ENCODE measurements at places on chromosomes 16 and 17.

- DNase-seq = no peak
These were observed 5.5 kb downstream of the PPP1R9B start for GRCh38 chr17:50144845-50145531.

GRCh38 chr16:1309888-1310831, 724 bp downstream of the UBE2I start:
- peak; percentile 56 for DNase-seq

- peak; percentile 8 for DNase-seq
These were observed 477.4 kb downstream of the SLC39A11 start for GRCh38 chr17:72614871-72615626.

DNA sequence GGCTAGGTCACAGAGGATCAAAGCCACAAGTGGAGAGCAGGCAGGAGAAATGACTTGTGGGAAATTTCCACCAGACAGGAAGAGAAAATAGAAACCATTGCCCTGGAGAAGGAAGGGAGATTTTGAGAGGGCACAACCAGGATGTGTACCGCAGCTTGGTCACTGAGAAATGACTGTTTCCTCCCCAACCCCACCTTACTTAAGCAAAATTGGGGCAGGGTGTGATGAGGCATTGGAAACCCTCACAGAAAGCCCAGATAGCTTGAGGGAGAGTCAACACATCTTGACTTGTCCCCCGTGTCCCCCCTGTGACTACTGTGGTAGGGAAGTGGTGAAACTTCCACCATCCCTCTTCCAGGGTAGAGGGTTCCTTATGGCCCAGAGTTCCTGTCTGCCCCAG, 113.5 kb upstream of the FAM20A start:
- DNase-seq = no peak

DNA sequence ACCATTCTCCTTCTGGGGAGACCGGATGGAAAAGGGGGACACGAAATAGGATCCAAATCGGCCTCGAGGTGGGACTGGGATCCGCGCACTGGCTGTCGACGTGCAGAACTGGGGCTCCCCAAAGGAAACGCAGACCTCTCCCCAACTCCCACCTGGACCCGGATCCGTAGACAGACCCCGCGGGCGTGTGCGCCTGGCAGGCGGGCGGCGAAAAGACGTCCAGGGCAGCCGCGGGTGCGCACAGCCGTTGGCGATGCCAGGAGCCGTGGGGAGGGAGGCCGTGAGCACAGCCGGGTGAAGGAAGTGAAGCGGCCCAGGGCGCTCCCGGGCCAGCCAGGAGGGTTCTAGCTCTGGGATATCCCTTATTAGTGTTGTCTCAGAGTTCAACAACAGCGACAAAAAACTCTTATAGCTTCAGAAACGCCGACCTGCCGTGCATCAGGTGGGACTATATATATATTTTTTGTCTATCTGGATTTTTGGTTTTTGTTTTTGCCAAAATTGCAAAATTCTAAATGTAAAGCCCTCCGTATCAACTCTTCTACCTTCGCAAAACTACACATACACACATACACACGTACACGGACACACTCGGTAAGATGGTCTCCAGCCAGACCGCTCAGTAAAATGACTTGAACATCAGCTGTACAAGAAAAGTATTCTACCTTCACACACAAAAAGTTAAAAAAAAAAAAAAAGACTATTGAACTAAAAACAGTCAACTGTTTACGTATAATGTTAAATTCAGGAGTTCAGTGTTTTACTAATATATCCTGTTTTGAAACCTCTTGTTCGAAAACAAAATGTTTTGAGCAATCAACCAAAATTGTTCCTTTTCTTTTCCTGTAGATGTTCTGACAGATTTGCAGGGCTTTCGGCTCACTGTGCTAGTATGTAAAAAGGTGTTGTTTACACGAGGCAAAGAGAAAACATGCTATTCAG, 5.2 kb upstream of the AATF start:
- no peak for DNase-seq

DNA sequence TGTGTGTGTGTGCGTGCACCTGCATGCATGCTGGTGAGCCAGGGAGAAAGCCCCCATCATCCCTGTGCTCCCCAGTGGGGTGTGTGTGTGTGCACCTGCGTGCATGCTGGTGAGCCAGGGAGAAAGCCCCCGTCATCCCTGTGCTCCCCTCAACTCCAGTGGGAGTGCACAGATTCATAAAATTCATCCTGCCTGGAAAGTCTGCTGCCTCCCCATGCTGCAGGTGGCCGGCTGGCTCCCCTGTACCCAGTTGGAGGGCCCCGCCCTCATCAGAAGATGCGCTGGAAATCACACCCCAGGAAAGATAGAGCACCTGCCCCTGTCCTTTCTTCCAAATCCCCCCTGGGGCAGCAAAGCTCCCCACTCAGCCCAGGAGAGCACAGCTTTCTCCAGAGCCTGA, 84.8 kb upstream of the DOC2B start:
- DNase-seq = no peak

DNA sequence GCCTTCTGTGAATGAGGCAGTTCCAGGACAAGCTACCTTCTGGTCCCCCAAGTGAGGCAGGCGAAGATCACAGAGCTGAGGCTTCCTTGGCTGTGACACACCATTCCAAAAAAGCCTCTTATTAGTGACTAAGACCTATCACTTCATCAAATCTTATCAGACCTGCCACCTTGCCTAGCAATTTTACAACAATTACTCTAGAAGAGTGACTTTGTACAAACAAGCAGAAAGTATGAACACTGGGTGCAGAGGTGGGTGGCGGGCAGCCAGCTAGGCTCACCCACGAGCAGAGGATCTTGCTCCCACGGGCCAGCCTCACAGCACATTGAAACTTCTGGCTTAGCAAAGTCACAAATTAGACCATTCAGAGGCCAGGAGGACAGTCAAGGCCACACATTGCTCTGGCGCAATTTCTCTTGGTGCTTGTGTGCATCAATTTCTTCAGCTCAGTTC, 2.2 kb upstream of the ICAM2 start:
- peak; percentile 68 for DNase-seq

DNA sequence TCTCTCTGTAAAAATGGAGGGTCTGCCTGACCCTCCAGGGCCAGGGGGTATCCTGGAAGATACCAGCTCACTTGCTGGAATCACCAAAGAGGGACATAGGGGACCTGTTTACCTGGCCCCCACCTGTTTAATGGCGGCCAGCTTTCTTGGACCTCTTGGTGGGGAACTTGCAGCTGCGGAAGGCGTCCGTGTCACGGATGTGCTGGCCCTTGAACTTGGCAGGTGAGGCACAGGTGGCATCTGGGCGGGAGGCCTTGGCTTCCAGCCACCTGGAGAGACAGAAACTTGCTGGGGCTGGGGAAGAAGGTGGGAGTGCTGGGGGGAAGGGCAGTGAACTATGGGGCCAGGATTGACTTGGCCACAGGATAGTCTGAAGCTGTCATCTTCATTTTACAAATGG, 3.5 kb downstream of the CHAD start:
- no peak for DNase-seq

DNA sequence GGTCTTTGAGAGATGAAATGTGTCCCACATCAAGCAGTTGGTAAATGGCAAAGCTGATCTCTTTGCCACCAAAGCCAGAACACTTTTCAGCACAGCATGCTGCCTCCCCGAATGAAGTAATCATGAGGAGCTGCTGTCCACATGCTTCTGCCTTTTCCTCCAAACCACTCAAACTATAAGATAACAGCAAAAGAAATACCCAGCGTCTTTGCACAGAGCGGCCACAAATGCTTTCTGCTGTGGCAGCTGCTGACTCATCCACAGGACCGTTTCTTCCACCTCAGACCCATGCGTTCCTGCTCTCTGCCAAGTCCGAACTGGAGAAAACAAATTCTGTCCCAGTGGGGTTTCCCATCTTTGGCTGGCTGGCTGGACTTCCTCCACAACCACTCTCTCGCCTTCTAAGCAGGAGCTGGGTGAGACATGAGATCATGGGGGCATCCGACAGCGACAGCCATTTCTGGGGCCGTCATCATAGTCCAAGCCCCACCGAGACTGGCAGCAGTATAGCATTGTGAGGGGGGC, 27.1 kb downstream of the TBC1D3B start:
- peak; percentile 90 for DNase-seq

GRCh38 chr17:7889166-7889955, 772 bp downstream of the CHD3 start:
- DNase-seq = peak; percentile 97

GRCh38 chr17:44375196-44376017, 11.8 kb upstream of the FAM171A2 start:
- no peak for DNase-seq

DNA sequence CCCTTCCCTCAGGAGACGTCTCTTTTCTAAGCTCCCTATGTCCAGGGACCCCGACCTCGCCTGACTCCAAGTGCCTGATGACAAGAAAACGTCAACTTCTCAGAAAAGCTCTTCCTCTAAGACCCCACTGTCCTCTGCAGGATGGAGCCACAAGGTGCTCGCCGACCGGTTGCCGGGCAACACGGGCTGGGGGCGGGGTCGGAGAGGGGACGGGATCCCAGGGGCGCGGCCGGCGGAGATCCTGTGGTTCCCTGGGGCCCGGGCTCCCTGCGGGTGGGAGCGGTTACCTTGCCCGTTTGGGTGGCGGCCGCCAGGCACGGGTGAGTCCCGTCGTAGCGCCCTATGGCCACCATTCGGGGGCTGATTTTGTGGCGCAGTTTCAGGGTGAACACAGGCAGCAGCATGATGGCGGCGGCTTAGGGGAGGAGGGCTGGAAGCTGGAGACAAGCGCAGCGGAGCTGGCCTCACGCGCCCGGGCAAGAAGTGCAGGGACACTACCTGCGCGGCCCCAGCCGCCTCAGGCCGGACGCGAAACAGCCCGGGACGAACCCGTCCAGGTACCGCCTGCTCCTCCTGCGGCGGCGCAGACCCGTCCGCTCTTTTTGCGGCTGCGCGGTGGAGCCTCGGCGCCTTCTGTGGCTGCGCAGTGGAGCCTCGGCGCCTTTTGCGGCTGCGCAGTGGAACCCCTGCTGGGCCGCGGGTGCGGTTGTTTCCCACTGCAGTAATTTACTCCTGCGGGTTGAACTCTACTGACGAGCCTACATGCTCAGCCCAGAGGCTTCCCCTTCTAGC, at the start of gene BBS2:
TSS of gene BBS2 (minus strand) at position 566 of the 792 bp plus-strand sequence. CDS start at position 404, 162 bp downstream.
- DNase-seq = peak; percentile 93

DNA sequence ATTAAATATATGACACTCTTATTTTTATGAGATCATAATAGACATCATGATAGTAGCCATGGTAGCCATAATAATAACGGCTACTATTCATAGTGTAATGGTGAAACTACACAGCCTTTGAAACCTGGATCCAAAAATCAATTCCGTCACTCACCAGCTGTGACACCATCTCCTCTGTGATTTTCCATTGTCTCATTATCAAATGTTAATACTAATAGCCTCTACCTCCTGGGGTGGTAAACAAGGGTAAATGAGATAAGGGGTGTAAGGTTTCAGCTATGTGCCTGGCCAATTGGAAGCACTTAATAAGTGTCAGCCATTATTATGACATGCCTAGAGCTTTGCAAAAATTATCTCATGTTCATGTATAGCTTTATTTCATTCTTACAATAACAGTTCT, 88.6 kb downstream of the CACNG3 start:
- no peak for DNase-seq

GRCh38 chr16:31215287-31216162, 1.4 kb downstream of the PYDC1 start:
- DNase-seq = peak; percentile 60

- DNase-seq = peak; percentile 27
These were observed 99.7 kb downstream of the CDH8 start for GRCh38 chr16:61936522-61936921.

- DNase-seq = no peak
These were observed 142.1 kb downstream of the SEC14L1 start for GRCh38 chr17:77282524-77283515.

DNA sequence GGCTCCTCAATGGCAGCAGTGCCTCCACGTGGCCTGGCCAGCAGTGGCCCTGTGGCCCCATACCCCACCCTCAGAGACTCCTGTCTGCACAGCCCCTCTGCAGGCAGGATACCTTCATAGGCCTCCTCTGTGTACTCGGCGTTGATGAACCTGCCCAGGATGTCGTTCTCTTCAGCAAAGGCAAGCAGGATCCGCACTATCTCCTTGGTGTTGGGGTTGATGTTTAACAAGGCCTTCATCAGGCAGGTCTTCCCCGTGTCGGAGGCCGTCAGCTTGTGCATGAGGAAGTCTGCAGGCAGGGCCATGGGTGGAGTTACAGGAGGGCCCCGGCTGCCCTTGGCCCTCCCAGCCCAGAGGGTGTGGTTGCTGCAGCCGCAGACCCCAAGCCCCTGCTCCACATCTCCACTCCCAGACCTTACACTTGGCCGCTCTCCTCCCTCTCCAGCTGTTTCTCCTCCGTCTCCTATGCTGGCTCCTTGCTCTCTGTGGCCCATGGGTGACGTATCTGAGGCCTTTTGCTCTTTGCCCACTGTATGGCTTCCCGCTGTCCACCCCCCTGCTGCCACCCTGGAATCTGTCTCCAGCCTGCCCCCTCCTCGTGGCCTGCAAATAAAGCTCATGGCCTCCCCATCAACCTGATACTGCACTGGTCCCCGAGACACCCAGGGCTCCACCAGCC, 15.1 kb downstream of the TRPV3 start:
- DNase-seq = no peak

GRCh38 chr16:1395444-1396031, 19.0 kb downstream of the UNKL start:
- no peak for DNase-seq

- no peak for DNase-seq
These were observed 238.9 kb upstream of the NLRP1 start for GRCh38 chr17:5823219-5823618.

GRCh38 chr16:79401782-79402181, 198.8 kb downstream of the MAF start:
- no peak for DNase-seq

GRCh38 chr17:48843187-48843900, 12.5 kb downstream of the CALCOCO2 start:
- no peak for DNase-seq

DNA sequence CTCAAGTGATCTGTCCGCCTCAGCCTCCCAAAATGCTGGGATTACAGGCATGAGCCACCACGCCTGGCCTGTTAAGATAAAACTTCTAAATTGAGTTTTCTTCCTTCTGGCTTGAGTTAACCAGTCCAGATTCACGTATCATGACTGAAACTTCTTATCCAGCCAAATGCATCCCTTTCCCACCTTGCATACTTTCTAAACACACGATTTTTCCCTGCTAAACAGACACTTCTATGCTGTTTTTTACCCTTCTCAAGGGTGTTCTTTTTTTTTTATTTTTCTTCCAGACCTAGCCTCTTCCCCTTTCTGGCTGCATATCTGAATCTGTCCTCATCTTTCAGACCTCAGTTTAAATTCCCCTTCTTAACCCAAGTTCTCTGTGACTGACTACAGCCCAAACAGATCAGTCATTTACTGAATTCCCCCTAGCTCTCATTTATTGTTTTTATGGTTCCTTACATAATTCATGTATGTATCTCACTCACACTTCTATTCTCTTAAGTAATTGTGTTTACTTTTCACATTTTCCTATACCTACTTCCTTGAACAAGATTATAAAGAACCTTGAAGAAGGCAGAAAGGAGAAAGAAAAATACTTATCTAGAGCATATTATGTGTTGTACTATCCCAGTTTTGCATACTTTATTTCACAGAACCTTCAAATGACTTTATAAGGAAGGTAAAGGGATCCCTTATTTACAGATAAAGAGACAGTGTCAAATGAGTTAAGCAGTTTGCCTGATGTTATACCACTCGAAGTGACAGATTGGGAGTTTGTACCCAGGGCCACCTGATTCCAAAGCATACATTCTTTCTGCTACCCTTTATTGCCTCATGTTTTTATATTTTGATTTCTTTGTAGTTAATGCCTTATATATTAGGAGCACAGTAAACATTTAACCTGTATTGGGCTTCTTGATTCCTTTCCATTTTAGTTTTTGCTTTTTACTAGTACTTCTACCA, 5.2 kb downstream of the EVI2B start:
- peak; percentile 51 for DNase-seq

GRCh38 chr17:28717578-28718332, at the start of gene RAB34:
Gene RAB34 (minus strand): TSS chr17:28717868. CDS start chr17:28717266, 602 bp downstream.
- DNase-seq = peak; percentile 63

GRCh38 chr17:47188271-47188875, 722 bp downstream of the CDC27 start:
- peak; percentile 71 for DNase-seq
